Spinal cord (tissue), 10 donors: ENCODE measurements at places on chromosomes 5 and 9.

DNA sequence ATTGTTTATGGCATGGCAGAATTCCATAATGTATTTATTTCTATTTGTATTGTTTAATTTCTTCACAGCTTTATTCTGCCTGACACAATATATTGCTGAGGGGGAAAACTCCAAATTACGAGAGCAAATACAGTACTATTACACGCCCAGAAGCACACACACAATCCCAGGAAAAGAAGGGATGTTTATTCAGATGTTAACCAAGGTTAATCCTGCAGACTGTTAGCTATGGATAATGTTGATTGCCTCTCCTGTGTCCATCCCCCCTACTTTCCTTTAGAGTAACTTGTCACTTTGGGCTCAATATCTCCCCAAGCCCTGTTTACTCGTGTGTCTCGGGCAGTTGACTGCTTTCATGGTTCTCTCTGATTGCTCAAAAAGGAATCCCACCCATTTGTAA, 84.2 kb upstream of the ERCC6L2 start:
- DNase-seq, result no peak
- no peak overlapping the region for H3K4me3 ChIP-seq
- no peaks in the 10 kb centered on the region for H3K36me3 ChIP-seq
- no peaks in the 10 kb centered on the region for H3K27me3 ChIP-seq

DNA sequence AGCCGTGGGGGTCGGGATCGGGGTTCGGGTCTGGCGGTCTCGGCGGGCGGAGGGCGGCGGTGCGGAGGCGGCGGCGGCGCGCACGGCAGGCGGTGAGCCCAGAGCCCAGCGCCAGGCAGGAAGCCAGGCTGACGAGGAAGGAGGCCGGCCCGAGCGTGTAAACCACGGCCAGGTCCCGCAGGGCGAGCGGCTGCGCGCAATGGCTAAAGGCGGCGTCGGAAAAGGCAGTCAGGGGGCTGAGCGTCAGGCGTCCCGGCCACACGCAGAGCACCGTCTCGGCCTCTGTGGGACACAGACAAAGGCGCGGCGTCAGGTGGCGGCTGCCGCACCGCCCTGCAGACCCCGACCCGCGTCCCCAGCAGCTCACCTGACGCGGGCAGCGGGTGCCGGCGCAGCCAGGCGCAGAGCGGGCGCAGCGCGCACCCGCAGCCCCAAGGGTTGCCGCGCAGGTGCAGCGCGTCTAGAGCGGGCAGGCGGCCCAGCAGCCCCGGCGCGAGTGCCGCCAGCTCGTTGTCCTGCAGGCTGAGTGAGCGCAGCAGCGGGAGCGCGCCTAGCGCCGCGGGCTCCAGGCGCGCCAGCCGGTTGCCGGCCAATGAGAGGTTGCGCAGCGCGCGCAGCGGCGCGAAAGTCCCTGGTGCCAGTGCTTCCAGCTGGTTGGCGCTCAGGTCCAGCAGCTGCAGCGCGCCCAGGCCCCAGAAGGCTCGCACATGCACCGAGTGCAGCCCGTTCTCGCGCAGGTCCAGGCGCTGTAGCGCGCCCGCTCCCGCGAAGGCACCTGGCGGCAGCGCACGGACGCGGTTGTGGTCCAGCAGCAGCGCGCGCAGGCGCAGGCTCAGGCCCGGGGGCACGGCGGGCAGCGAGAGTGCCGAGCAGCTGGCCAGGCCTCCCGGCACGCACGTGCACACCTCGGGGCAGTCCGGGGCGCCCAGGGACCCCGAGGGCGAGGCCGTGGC, 671 bp downstream of the LRRC26 start:
- peaks cover 39% of the 10 kb centered on the region for H3K27me3 ChIP-seq
- H3K4me1 ChIP-seq, result peaks cover 25% of the 10 kb centered on the region
- H3K4me3 ChIP-seq, result no peak overlapping the region
- H3K27ac ChIP-seq, result no peak overlapping the region
- DNase-seq, result no peak
- peaks cover 31% of the 10 kb centered on the region for H3K36me3 ChIP-seq

GRCh38 chr5:167867281-167867680, 424.2 kb upstream of the WWC1 start:
- H3K36me3 ChIP-seq, result peaks cover 2% of the 10 kb centered on the region
- H3K27me3 ChIP-seq, result no peaks in the 10 kb centered on the region
- DNase-seq, result no peak
- H3K4me3 ChIP-seq, result no peak overlapping the region
- H3K4me1 ChIP-seq, result no peaks in the 10 kb centered on the region
- no peak overlapping the region for H3K27ac ChIP-seq

GRCh38 chr5:149313151-149313841, 32.0 kb upstream of the GRPEL2 start:
- peaks cover 3% of the 10 kb centered on the region for H3K4me1 ChIP-seq
- H3K36me3 ChIP-seq, result no peaks in the 10 kb centered on the region
- no peaks in the 10 kb centered on the region for H3K27me3 ChIP-seq
- no peak for DNase-seq
- H3K27ac ChIP-seq, result no peak overlapping the region
- H3K4me3 ChIP-seq, result no peak overlapping the region

GRCh38 chr5:35811108-35811741, 45.5 kb upstream of the IL7R start:
- no peaks in the 10 kb centered on the region for H3K27me3 ChIP-seq
- H3K4me3 ChIP-seq, result no peak overlapping the region
- no peak overlapping the region for H3K27ac ChIP-seq
- DNase-seq, result no peak
- no peaks in the 10 kb centered on the region for H3K4me1 ChIP-seq
- H3K36me3 ChIP-seq, result no peaks in the 10 kb centered on the region

- no peak overlapping the region for H3K27ac ChIP-seq
- no peaks in the 10 kb centered on the region for H3K36me3 ChIP-seq
- no peaks in the 10 kb centered on the region for H3K27me3 ChIP-seq
- H3K4me1 ChIP-seq, result peaks cover 3% of the 10 kb centered on the region
- H3K4me3 ChIP-seq, result no peak overlapping the region
Measured at GRCh38 chr5:86970361-86970760, 297.3 kb upstream of the RASA1 start.

DNA sequence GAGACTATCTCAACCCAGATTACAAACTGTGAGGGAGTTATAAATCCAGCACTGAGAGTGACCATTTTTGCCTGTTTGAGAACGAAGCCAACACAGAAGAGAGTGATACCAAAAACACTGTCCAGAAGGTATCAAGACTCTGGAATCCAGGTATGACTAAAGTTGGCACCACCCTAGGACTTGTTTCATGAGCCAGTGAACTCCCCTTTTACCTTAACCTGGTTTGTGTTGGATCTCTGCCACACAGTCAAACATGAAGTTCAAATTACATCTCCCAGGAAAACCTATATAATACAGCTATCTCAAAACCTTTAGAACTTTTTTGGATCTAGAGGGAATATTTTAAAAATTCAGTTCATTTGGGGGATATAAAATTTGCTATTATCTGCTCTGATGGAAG, 11.4 kb downstream of the ZBTB5 start:
- H3K27ac ChIP-seq, result no peak overlapping the region
- H3K27me3 ChIP-seq, result no peaks in the 10 kb centered on the region
- H3K4me1 ChIP-seq, result peaks cover 3% of the 10 kb centered on the region

- no peak overlapping the region for H3K27ac ChIP-seq
- H3K4me3 ChIP-seq, result no peak overlapping the region
- no peaks in the 10 kb centered on the region for H3K4me1 ChIP-seq
- no peaks in the 10 kb centered on the region for H3K36me3 ChIP-seq
- H3K27me3 ChIP-seq, result no peaks in the 10 kb centered on the region
Measured at GRCh38 chr5:77311214-77311571, 100.7 kb downstream of the PDE8B start.

GRCh38 chr9:16441791-16442190, 428.7 kb downstream of the BNC2 start:
- no peaks in the 10 kb centered on the region for H3K4me1 ChIP-seq
- no peak overlapping the region for H3K27ac ChIP-seq
- DNase-seq, result no peak
- H3K4me3 ChIP-seq, result no peak overlapping the region
